ENCODE measurements at places on chromosomes 2 and 18.

DNA sequence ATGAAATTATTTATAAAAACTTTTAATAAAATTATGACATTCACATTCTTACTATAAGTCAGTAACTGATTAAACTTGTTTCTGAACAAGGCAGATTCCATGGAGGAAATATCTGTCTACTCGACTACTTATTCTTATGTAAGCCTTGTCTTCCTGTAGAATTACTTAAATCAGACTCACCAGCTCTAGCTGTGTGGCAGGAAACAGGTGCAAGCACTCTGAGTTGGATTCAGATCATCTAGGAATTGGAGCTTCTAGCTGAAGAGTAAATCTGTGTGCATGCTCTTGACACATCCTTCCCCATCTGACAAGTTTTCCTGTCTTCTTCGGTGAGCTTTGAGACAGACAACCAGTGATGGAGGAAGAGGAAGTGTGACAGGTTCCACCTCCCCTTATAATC is 284.7 kb downstream of the TRIB2 start:
- DNase-seq: no peak

DNA sequence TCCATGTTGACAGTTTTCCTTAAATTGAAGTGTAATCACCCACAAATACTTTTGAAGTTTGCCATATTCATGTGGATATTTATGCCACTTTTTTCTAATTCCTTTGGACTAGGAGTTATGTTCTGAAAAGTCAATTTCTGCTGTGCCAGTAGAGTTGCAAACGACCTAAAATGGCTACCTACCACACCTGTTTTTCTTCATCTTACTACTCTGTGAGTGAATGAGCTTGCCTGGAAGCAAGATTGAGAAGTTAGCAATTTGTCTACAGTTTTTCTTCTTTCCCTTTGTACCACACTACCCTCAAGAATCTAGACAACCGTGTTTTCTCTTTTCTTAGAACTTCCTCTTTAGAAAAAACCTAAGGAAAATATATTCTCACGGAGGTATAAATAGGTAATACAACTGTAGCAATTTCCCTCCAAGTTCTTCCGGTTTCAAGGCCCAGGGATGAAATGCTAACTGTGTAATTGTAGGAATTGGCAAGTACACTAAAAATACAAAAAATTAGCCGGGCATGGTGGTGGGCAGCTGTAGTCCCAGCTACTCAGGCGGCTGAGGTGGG is 7.3 kb upstream of the SLC39A10 start:
- DNase-seq: no peak

- peak; percentile 64 for DNase-seq
These were observed 25.3 kb upstream of the NOTO start for GRCh38 chr2:73176881-73177644.

DNA sequence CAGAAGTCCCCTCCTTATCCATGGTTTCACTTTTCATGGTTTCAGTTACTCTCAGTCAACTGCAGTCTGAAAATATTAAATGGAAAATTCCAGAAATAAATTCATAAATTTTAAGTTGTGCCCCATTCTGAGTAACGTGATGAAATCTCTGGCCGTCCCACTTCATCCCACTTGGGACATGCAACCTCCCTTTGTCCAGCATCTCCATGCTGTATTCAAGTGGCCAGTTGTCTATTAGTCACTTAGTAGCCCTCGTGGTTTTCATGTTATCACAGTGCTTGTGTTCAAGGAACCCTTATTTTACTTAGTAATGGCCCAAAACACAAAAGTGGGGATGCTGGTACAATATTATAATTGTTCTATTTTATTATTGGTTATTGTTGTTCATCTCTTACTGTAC is 18.0 kb upstream of the DAPL1 start:
- DNase-seq: no peak

DNA sequence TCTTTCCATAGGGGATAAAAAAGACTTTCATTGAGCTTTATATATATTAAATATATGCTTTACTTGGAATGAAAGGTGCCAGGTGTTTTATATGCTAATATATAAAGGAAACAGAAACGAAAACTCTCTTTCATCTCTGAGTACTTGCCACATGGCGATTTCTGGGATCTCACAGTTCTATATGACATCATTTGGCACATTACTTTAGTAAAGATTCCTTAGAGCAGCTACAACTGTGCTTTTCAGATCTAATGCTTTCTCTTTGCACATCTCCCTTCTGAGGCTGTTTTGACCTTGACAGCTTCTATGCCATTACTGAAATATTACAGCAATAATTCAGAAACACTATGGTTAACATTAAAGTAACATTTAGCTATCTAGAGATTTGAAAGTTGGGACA is 1082.9 kb upstream of the CDH2 start:
- no peak for DNase-seq

DNA sequence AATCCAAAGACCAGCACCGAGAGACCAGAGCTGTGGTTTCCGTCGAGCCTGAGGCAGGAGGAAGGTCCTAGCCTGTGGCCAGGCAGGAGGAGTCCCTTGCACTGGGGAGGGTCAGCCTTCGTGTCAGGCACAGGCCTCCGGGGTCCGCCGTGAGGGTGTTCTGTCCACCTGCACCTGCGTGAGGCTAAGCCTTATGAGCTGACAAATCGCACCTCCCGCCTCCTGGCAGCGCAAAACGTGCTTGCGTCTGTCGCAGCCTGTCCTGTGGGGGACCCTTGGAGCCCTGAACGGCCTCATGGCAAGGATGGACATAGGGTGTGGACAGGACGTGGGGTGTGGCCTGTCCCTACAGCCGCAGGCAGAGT is 73.3 kb downstream of the KCNG2 start:
- DNase-seq: no peak

- no peak for DNase-seq
These were observed 87.7 kb downstream of the TMEM18 start for GRCh38 chr2:589281-590130.

DNA sequence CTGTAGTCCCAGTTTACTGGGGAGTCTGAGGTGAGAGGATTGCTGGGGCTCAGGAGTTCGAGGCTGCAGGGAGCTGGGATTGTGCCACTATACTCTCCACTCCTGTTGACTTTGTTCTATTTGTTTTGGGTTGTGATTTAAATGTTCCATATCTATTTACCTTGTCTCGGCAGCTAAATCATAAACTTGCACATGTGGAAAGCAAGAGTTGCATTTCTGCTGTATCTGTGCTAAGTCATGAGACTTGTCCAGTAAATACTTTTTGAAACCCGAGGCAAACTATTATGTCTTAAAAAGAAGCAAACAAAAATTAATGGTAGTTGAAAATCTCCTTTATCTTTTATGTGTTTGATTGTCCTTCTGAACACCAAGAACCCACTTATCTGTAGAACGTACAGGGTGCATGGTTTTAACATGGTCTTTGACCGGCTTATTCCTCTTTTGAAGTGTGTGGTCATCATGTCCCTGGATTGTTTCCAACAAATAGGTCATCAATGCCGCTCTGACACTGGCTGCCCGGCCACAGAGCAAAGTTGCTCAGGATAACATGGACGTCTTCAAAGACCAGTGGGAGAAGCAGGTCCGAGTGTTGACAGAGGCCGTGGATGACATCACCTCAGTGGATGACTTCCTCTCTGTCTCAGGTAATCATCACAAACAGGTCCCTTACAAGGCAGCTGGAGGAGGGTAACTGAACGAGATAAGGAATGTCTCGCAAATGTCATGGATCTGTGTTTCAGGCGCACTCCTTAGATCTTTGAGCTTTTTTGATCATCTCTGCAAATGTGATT is 241.1 kb upstream of the LRRTM1 start:
- DNase-seq: no peak

DNA sequence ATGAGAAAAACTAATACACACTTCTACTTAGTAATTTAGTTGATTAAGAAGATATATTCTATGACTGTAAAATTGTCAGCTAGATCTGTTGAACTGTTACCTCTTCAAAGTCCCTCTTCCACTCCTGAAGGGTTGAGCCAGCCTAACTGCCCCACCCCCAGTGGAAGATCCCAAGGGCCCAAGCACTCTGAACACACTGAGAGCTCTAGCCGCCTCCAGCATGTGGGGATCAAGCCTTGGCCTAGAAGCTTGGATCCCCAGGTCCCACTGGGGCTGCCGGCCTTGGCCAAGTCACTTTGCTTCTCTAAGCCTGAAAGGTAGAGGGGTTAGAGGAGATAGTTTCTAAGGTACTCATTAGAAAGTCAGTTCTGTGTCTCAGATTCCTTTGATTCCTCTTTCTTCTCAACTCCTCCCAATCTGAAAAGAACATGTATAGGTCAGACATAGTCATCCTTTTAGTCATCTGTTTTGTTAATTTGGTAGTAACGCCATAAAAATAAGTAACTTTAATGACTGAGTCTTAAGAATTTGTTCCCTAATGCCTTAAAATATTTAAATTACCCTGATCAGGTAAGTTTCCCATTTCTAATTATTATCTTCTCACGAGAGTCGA is 5.6 kb downstream of the CPSF3 start:
- DNase-seq: no peak

DNA sequence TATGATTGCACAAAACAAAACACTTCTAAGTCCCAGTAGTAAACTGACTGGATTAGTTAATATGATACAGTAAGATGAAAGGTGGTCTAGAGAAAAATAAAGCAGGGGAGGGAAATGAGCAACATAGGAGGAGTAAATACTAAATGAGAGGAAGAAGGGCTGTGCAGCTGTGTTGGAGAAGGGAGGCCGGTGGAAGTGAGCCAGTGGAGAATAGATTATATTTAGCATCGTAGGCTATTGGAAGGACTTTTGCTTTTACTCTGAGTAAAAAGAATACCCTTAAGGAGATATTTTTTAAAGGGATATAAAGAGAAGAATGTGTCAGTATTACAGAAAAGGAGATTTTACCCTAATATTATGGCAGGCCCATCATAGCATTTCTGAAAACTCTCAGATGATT is 12.7 kb downstream of the WDR75 start:
- no peak for DNase-seq

DNA sequence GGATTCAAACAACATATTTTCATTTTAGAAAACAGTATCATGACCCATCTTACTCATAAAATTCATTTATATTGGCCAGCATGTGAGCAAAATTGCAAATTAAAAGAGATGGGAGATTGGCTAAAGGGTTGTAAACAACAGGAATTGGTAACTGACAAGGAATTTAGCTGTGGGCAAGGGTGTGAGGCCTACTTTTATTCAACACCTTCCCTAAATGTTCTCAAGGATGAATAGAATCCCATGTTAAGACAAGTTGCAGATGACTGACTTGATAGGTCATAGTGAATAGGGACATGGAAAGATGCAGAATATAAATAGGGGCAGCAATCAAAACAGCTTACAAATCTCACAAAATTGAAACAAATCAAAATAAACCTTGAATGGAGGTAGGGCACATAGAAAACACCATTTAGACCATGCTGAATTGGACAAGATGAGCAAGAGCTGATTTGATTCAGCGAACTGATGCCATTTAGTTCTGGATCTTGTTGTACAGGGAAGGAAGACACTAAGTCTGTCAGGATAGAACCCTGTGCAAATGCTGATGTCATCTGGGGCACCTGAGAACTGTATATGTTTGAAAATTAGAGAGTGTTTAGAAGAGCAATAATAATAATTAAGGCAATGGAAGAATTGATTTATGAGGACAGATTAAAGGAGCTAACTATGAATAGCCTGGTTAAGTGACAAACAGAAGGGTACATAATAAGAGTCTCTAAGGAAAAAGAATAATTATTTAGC is 509.7 kb downstream of the ZEB2 start:
- no peak for DNase-seq

DNA sequence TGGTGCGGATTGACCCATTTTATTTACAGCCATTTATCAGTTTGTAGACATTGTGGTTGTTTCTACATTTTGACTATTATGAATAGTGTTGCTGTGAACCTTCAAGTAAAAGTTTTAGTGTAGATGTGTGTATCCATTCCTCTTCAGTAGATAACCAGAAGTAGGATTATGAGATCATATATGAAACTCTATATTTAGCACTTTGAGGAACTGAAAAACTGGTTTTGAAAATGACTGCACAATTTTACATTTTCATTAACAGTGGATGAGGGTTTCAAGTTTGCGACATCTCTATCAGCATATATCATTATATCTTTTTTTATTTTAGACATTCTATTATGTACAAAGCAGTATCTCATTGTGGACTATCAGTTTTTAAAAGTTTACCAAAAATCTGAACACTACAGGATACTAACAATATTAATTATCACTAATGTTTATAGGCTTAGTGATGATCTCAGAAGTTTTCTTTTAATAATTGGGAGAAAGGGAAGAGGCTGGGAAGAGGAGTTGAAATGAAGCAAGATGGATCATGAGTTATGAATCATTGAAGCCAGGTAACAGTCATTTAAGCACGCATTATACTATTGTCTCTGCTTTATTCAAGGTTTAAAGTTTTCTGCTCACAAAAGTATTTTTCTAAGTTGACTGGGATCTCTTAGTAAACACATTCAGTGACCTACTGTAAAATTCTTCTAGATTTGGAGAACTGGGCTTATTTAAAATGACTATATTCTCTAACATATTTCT is 329.0 kb upstream of the LRATD1 start:
- no peak for DNase-seq

DNA sequence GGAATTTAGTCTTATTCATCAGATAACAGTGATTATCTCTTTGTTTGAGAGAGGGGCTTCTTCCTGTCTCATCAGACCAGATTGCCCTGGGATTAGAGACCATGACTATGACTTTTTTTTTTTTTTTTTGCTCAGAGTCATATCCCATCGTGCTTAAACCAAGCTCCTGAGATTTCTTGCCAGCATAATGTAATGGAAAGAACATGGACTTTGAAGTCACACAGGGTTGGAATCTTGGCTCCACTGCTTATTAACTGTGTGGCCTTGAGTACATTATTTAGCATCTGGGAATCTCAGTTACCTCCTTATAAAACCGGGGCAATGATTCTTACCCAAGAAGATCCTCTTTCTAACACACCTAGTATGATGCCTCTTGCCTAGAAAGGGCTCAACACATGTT is 268.3 kb downstream of the DYSF start:
- no peak for DNase-seq

GRCh38 chr2:9398881-9399780 is 24.2 kb downstream of the ITGB1BP1 start:
- DNase-seq: no peak

DNA sequence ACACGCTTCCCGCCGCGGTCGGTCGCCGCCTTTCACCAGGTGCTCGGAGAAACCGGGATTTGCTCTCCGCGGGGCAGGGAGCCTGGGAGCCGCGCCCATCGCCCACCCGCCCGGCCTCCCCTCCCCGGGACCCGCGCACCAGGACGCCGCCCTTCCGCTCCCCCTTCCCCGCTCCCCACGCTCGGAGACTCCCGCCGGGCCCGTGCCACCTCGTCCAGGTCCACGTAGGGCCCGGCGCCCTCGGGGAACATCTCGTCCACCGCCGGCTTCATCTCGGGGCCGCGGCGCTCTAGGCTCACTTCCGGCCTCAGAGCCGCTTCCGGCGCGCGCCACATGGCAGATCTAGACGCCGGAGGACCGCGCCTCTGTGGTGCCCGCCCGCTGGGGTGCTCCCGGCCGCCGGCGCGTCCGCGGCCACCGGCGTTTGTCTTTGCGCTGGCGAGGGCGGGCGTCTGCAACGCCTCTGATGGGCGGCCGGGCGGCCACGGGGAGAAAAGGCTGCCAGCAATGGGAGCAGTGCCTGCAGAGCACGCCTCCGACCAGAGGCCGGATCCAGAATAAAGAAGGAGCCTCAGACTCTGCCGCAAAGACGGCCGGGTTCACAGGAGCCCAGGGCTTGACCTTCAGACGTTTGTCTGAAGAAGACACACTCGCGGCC is at the start of gene COPS9:
Gene COPS9, minus strand, starts transcription at position 293 of the 658 bp plus-strand sequence. Its CDS starts 21 bp downstream, at position 272.
- DNase-seq: peak; percentile 70

GRCh38 chr2:96604104-96604503 is 34.0 kb downstream of the KANSL3 start:
- DNase-seq: no peak

GRCh38 chr2:8623958-8624591 is 57.8 kb upstream of the ID2 start:
- no peak for DNase-seq

GRCh38 chr2:14960686-14961324 is 328.3 kb downstream of the LRATD1 start:
- no peak for DNase-seq

GRCh38 chr2:101873543-101873942 is 118.2 kb upstream of the IL1R2 start:
- no peak for DNase-seq

Data from RCC 7860 (cell line).